ENCODE measurements at places on chromosomes 5 and 9.

DNA sequence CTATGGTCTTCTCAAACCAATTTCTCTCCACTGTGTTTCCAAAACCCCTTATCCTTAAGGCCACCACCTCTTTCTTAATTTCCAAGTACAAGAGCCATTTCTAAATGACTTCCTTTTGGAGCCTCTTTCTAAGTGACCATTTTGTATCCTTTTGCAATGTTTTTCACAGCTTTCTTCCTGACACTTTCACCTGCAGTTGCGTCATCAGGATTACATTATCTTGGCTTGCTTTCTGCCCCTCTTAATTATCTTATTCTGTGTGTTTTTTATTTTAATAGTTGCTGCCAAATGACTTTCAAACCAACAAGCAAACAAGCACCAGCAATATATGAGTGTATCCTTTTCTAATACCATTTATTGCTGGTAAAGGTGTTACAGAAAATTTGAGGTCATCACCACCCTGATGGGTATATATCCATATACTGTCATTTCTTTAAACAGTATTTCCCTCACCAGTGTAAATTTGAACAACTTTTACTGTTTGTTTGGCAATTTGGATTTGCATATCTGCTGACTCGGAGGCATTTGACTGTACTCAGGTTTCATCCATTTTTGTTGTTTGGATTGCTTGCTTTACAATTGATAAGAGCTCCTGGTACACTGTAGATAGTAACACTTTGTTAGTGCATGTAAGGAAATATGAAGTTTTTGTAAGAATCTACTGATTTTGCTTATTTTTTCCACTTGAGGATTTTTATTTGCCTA, 5.4 kb upstream of the ANXA1 start:
- no peak for DNase-seq

DNA sequence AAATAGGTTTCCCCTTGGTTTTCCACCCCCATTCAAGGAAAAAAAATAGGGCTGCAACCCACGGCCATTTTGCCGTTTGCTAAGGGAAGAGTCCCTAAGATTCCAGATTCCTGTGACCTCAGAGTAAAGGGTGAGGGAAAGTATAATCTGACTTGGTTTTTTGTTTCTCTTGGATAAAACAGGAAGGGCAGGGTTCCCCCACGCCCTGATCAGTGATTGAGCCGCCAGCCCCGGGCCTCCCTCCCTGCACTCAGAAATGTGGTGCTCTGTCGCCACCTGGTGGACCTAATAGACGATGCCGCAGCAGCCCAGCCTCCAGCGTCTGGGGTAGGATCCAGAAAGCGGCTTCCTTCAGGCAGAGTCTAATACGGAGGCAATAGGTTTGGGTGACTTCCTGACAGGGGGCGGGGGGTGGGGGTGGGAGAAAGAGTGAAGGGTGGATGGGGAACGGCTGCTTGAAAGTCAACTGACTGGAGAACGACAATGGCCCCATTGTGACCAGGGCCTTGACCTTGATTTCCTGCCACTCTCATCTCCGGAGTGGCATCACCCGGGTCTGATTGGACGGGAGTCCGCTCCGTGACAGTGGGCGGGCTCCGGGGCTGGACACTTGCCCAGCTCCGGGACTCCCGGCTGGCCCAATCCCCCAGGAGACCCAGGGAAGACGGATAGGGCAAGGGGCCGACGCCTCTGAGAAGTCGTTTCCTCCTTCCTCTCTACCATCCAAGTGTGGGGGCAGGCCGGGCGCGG, 17.8 kb upstream of the CYSTM1 start:
- peak; percentile 93 for DNase-seq

DNA sequence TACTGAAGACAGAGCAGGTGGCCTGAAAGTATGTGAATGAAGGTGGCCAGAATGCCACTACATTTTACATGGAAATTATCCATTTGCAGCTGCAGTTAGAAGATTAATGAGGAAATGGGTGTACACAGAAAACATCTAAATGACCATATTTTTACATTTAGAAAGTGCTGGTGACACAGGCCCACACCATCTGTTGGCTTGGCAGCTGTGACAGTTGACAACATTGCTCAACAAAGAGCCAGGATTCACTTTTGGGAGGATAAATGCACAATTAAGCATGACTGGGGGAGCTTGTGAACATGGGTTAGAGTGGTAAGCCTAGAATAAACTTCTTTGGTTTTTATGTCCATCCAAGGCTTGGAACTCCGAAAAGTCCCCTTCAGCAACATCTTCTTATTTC, 360.5 kb downstream of the KCTD16 start:
- DNase-seq, result no peak

DNA sequence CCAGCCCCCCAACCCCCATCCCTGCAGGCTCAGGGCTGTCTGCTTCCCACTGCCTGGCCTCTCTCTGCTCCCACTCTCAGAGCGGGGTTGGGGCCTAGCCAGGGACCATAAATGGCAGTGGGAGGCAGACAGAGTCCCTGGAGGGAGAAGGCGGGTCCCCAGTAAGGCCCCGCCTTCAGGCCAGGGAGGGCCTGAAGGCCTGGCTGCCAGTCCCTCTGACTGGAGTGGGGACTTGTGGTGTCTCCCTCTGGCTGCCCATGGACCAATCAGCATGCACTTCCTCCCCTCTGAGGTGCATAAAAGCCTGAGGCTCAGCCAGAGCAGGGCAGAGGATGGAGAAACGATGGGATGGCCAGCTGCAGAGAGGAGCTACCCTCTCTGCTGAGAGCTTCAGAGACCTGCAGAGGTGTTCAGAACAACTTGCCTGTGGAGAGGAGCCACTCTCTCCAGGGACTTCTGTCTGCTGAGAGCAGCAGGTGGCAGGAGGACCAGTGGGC, 2.7 kb upstream of the BTNL9 start:
- no peak for DNase-seq

DNA sequence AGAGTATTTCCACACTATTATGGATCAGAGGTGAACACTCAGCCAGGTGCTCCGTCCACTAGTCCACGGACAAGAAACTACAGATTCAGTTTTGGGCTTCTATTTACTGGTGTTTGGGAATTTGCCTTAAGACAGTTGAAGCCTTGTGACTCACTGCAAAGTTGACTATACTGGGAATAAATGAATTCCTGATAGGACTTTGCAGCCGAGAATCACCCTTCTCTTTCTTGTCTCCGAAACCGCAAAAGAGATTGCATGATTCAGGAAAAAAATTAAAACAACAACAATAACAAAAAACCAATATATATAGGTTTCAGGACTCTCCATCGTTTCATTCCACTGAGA, 716 bp downstream of the TMEM171 start:
- no peak for DNase-seq

GRCh38 chr9:118532592-118532991, 828.4 kb downstream of the TLR4 start:
- DNase-seq, result no peak

- DNase-seq, result no peak
These were observed 46.8 kb upstream of the DAB2IP start for GRCh38 chr9:121604654-121605053.

GRCh38 chr9:116232424-116233159, 79.0 kb downstream of the PAPPA start:
- peak; percentile 36 for DNase-seq

DNA sequence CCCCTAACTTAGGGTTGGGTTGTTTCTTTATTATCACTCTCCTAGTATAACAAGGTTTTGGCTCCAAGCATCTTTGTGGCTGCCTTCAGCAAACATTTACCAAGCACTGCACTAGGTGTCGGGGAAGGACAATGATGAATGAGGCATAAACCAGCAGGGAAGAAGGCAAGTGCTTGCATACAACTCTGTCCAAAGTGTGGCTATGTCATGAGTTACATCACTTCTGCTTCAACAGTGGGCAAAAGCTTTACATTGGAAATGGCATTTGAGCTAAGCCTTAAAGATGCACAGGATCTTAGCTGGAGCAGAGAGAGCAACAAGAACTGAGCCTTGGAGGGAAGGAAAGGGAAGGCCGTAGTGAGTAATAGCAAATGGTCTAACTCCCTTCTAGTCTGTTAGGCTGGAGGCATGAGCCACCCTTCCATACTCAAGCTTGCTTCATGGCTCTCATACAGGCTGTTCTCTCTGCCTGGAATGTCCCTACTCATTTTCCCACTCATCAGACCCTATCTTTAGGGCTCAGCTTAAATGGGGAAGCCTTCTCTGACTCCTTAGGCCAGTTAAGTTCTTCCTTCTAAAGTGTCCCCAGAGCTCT, 121.8 kb downstream of the SEMA6A start:
- no peak for DNase-seq

GRCh38 chr9:68457803-68458202, 82.9 kb downstream of the TMEM252 start:
- DNase-seq, result no peak

- peak; percentile 95 for DNase-seq
These were observed 8.0 kb downstream of the PDLIM4 start for GRCh38 chr5:132265336-132266030.

GRCh38 chr5:151903243-151903653, 21.4 kb downstream of the GLRA1 start:
- DNase-seq, result no peak

- DNase-seq, result no peak
These were observed 32.3 kb upstream of the FIBCD1 start for GRCh38 chr9:130971294-130971849.

- DNase-seq, result peak; percentile 28
These were observed at the start of gene AIF1L for GRCh38 chr9:131096269-131097125. TSS of gene AIF1L (plus strand) at chr9:131096531. CDS start at chr9:131096630, 99 bp downstream.

- DNase-seq, result peak; percentile 20
These were observed 350.4 kb downstream of the PDE4D start for GRCh38 chr5:59542851-59543820.

GRCh38 chr9:8670751-8671150, 871.2 kb upstream of the DMAC1 start:
- no peak for DNase-seq

DNA sequence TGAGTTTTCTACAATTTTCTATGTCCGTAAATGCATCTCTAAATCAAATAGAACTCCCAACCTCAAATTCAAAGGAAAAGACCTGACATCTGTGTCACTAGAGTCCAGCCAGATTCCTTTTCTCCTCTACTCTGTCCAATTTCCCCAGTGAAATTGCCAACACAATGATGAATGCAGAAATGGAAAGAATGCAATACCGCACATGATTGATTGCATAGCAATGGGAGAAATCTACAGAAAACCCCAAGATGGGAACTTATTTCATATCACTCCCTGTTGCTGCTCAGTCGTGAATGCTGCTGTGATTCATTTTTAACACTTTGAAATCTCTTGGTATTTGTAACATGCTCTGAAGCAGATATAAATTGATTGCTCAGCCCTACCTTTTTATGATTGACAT, 355.1 kb upstream of the TUSC1 start:
- no peak for DNase-seq

DNA sequence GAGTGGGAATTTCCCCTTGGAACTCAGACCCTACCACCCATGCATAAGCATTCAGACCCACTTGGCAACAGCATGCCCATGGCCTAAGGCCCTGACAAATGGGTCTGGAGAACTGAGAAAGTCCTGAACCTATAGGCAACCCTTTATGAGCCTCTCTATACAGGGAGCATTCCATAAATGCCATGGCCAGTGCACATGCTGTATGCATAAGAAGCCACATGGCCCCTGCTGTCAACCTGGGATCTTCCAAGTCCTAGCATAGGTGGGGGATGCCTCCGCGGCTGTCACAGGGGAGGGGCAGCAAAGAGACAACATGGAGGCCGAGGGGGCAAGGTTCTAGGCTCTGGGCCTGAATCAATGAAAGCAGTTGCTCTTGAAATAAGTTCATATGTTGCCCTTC, 8.2 kb upstream of the NIPAL4 start:
- no peak for DNase-seq

DNA sequence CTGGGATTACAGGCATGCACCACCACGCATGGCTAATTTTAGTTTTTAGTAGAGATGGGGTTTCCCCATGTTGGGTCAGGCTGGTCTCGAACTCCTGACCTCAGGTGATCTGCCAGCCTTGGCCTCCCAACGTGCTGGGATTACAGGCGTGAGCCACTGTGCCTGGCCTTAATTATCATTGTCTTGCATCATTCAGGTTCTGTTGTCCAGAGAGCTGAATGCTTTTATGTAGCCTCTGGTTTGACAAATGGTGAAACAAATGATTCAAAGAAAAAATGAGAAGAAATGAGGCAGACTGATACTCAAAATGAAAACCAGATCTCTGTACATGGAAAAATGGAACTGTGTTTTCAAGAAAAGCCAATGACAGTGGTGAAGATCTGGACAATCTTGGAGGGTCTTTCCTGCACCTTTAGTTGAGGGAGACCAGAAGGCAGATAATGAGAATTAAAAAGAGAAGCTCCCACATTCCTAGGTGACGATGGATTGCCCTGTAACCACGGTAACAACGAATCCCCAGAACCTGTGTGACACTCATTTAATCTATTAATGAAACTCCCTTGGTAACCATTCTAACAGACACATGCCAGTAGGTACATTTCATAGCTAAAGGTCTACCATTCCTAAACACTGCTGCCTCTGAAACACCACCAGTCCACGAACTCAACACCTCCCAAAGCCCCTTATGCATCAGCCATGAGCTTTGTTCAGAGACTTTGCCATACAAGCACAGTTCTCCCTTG, 1.6 kb downstream of the TEX48 start:
- DNase-seq, result peak; percentile 25

GRCh38 chr9:16870596-16871335, at the start of gene BNC2:
TSS of gene BNC2 (minus strand) at chr9:16870670. CDS start at chr9:16870648, 22 bp downstream.
- DNase-seq, result peak; percentile 86

GRCh38 chr9:8653855-8654254, 854.3 kb upstream of the DMAC1 start:
- peak; percentile 38 for DNase-seq

DNA sequence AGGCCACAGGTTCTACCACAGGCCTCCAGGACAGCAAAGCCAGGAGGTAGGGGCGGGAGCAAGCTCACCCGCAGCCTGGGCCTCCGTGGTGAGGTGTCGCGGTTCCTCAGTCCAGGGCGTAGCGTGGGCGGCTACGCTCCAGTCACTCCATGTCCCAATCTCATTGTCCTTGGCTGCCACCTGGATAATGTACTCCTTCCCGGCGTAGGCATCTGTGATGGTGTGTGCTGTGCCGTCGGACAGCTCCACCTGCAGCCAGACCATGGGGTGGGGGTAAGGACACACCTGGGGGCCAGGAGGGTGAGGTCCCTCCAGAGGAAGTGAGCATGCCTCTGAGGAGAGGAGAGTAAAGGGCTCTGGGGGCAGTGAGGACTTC, 29.8 kb upstream of the ENHO start:
- DNase-seq, result no peak

DNA sequence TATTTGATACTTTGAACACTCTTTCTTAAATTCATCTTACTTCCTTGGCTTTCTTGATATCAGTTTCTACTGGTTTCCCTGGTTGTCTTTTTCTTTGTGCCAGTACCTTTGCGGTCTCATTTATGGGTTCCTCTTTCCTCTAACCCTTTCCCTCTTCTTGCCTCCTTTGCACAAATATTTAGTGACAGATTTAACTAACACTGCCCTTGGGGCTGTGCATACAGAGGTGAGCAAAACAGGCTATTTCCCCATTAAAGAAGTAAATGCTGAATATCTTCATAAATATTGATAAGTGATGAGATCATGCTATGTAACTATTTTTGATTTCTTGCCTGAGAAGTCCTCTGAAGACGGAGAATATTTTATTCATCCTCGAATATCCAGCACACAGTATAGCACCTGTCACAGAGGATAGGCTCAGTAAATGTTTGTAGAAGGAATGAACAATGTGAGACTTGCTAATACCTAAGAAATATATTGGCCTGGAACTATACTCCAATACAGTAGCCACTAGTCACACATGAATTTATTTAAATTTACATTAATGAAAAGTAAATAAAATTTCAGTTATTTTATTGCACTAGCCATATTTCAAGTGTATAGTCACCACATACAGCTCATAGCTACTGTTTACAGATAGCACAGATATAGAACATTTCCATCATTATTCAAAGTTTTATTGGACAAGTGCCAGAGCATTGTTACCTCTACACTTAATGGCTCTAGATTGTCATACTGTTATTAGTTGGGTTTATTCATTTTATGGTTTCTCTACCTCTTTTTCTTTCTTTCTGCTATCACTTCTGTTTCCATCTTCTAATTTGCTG, 90.4 kb downstream of the RIC1 start:
- DNase-seq, result no peak
